ENCODE measurements at places on chromosomes 1 and 21. TPM values are rescaled to one million over a fixed set of nuclear protein-coding genes. Genes with fewer than 3 reads are reported as not detected.

DNA sequence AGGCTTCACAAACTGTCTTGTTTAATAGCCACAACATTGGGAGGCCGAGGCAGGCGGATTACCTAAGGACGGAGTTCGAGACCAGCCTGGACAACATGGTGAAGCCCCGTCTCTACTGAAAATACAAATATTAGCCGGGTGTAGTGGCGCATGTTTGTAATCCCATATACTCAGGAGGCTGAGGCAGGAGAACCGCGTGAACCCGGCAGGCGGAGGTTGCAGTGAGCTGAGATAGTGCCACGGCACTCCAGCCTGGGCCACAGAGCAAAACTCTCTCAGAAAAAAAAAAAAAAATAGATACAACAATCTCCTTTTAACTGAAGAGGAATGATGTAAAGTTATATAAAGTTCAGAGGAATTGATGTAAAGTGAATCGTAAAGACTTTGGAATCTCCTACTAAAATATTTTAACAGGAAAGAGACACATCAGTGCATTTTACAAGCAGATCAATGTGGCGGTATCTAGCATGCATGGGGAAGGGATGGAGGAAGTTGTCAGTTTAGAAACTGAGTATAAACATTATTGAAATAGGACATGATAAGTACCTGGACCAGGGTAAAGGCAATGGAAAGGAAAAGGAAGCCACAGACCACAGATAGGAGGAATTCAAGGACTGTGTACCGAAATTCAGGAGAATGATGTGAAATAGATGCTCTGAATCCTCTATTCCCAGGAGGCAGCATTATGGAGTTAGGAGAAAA is 41.5 kb downstream of the PTPRC start:
- H3K4me1 ChIP-seq: peaks cover 8% of the 10 kb centered on the region
- no peaks in the 10 kb centered on the region for H3K36me3 ChIP-seq
- H3K27me3 ChIP-seq: no peaks in the 10 kb centered on the region
- no peak overlapping the region for H3K27ac ChIP-seq

- no peaks in the 10 kb centered on the region for H3K27me3 ChIP-seq
- H3K4me1 ChIP-seq: peaks cover 7% of the 10 kb centered on the region
- peak; percentile 81 for DNase-seq
- H3K4me3 ChIP-seq: peak overlapping the region; percentile 42
- H3K27ac ChIP-seq: peak overlapping the region; percentile 69
These were observed 16.5 kb downstream of the ZNF697 start for GRCh38 chr1:119631433-119632102.

- no peak for DNase-seq
- H3K27ac ChIP-seq: no peak overlapping the region
- H3K27me3 ChIP-seq: no peaks in the 10 kb centered on the region
These were observed 12.9 kb downstream of the PIGM start for GRCh38 chr1:160018900-160019299.

- no peak overlapping the region for H3K27ac ChIP-seq
- no peaks in the 10 kb centered on the region for H3K27me3 ChIP-seq
- DNase-seq: no peak
- no peak overlapping the region for H3K4me3 ChIP-seq
These were observed 29.6 kb downstream of the GON4L start for GRCh38 chr1:155827450-155827849.

- H3K27me3 ChIP-seq: no peaks in the 10 kb centered on the region
- no peak overlapping the region for H3K4me3 ChIP-seq
These were observed 27.1 kb upstream of the HAO2 start for GRCh38 chr1:119341372-119341947.

- H3K27me3 ChIP-seq: no peaks in the 10 kb centered on the region
- no peak overlapping the region for H3K4me3 ChIP-seq
- DNase-seq: no peak
- H3K36me3 ChIP-seq: no peaks in the 10 kb centered on the region
These were observed 28.9 kb upstream of the DMRTB1 start for GRCh38 chr1:53430261-53430660.

DNA sequence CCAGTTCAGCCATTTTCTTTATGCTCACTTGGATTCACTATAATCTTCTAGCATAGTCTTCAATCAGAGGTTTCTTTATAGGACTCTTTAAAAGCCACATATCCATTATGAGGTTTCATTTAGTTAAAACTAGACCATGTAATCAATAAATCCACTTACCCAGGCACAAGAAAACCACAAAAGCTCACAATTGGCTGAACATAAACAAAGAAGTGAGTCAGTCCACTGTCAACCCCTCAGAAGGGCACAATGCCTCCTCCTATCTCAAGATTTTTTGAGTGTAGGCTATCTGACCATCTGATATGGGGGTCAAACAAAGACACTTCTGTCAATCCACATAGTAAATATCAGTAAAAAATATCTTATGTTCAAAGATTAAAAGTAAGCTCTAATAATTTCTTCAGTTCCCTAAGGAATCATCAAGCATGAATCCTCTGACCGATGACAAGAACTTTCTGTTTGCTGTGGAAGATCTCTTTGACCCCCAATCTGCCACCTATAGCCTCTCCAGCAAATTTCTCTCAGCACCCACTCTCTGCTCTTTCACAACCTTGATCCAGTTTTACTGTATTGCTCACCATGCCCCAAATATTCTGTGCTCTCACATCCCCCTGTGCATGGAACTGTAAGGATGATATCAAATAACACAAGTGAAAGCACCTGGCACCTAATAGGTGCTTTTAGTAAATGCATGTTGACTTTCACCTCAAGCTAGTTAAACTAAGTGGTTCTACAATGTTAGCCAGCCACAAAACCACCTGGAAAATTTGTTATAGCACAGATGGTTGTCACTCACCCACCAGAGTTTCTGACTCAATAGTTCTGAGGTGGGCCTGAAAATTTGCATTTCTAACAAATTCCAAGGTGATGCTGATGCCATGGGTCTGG is 16.7 kb downstream of the RAB3B start:
- no peaks in the 10 kb centered on the region for H3K36me3 ChIP-seq
- H3K27me3 ChIP-seq: no peaks in the 10 kb centered on the region
- H3K27ac ChIP-seq: no peak overlapping the region
- H3K4me1 ChIP-seq: no peaks in the 10 kb centered on the region
- H3K4me3 ChIP-seq: no peak overlapping the region

DNA sequence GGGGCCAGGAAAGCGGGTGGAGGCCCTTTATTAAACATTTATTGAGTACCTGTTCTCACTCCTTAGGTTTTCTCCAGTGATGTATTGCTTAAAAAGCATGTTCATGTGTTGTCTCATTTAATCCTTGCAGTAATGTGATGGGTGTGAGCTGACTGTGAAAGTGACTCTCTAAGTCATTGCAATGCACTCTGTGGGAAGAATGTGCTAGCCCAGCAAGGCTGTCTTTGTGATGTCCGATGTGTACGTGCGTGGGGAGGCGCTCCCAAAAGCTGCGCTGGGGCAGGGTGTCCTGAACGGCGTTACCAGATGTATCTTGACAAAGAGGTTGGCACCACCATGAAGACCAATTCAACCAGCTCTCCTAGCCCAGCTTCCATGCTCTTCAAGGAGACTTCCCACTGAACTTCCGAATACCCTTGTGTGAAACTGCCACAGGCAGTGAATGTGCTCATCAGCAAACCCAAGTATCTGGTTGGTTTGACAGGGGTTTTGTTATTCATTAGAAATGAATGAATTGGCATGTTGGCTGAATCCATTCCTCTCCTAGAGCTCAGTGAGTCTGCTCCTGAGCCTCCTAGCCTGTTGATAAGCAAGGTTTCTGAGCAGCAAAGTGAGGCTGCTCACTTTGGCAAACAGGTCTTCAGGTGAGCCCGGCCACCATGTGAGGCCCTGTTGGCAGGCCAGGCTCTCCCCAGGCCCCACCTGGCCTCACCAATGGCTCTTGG is 28.0 kb downstream of the NUAK2 start:
- DNase-seq: peak; percentile 17
- H3K27me3 ChIP-seq: no peaks in the 10 kb centered on the region
- H3K4me1 ChIP-seq: peaks cover 10% of the 10 kb centered on the region

- no peak for DNase-seq
- no peaks in the 10 kb centered on the region for H3K4me1 ChIP-seq
- no peaks in the 10 kb centered on the region for H3K27me3 ChIP-seq
- no peaks in the 10 kb centered on the region for H3K36me3 ChIP-seq
These were observed 6.7 kb upstream of the ADARB1 start for GRCh38 chr21:45067462-45068285.

DNA sequence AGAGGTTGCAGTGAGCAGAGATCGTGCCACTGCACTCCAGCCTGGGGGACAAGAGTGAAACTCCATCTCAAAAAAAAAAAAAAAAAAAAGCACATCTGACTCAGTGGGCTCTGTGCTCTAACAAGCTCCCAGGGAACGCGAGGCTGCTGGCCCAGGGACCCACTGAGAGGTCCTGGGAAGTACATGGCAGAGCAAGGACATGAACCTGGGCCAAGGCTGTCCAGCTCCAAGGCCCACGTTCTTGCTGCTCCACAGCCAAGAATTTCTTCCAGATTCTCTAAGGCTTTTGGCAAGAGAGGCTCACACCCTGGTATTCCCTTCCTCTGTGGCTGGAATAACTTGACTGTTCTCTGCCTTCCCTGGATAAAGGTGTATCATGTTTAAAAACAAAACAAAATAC is 15.4 kb upstream of the AGTRAP start:
- no peak overlapping the region for H3K4me3 ChIP-seq
- no peaks in the 10 kb centered on the region for H3K36me3 ChIP-seq
- H3K27me3 ChIP-seq: no peaks in the 10 kb centered on the region
- no peak for DNase-seq
- no peak overlapping the region for H3K27ac ChIP-seq

GRCh38 chr1:35717911-35718476 is 690 bp downstream of the C1orf216 start:
- no peaks in the 10 kb centered on the region for H3K36me3 ChIP-seq
- no peak overlapping the region for H3K27ac ChIP-seq
- peak overlapping the region; percentile 67 for H3K4me3 ChIP-seq
- DNase-seq: no peak

DNA sequence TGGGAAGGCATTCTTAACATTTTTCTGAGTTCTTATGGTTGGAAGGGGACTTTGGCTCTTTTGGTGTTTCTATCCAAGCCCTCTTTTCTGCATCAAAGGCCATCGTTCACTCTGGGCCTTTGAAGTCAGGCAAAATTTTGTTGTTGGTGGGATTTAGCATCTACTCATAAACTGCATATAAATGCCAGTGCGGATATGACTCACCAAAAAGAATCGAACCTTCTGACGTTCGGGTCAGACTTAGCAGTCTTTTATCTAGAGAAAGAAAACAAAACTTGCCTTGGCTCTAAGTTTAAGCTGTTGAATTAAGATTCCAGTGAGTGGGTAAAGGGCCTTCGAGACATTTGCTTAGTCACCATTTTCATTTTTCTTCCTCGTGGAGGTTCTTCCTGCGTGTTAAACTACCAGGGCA is 51.4 kb downstream of the EVA1C start:
- no peak for DNase-seq
- H3K27ac ChIP-seq: peak overlapping the region; percentile 28
- no peak overlapping the region for H3K4me3 ChIP-seq
- no peaks in the 10 kb centered on the region for H3K36me3 ChIP-seq

GRCh38 chr1:17831597-17831996 is 76.5 kb downstream of the ACTL8 start:
- H3K36me3 ChIP-seq: no peaks in the 10 kb centered on the region
- DNase-seq: no peak
- H3K27me3 ChIP-seq: no peaks in the 10 kb centered on the region
- no peak overlapping the region for H3K4me3 ChIP-seq
- H3K27ac ChIP-seq: no peak overlapping the region

- peaks cover 14% of the 10 kb centered on the region for H3K36me3 ChIP-seq
- H3K4me3 ChIP-seq: no peak overlapping the region
- no peaks in the 10 kb centered on the region for H3K27me3 ChIP-seq
These were observed 1.2 kb downstream of the MCM3AP start for GRCh38 chr21:46284077-46284644.

DNA sequence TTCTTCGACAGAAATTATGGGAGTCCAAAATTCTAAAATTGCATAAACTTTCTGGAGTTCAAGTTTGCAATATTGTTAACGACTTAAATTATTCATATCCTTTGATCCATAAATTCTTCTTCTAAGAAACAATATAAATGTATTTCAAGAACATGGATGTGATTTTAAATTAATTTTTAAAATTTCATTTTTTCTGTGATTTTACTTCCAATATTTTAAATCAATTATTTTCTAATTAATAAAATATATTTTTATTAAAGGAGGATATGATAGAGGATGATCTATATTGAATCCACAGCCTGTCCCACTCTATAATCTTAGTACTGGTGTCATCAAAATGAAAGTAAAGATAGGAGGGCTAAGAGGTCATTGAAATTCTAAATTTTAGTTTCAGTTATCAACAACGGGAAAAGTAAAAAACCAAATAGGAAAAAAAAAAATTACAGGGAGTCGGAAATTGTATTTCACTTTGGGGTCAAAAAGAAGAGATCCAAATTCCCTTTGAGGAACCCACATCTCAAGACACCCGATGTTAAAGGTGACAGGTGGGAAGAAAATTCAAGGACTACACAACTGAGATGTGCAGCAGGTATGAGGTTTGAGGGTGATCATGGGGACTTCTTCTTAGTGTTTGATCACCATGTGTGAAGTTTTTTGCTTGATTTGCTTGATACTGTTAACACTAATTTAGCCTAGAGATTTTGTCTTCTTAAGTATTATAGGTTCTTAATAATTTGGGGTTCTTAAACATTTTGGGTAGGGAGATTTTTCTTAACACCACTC is 154.8 kb upstream of the RGS18 start:
- no peaks in the 10 kb centered on the region for H3K36me3 ChIP-seq
- H3K27me3 ChIP-seq: no peaks in the 10 kb centered on the region
- DNase-seq: no peak
- H3K4me3 ChIP-seq: no peak overlapping the region
- no peaks in the 10 kb centered on the region for H3K4me1 ChIP-seq
- no peak overlapping the region for H3K27ac ChIP-seq

DNA sequence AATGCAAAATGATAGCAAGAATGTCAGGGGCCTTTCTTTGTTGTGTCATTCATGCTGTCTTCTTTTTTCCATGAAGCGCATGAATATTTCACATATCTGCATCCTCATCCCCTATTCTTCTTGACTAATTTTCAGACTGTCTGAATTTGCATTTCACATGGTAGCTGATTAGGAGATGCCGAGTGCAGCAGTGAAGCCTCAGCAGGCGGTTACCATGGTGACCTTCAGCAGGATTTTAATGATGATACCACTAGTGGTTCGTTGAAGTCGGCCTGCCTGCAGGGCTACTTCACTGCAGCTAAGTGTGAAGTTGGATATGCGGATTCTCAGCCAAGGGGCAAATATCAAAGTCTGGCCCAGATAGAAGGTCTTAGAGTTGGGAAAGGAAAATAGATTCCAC is 141.8 kb downstream of the NEK7 start:
- H3K4me1 ChIP-seq: no peaks in the 10 kb centered on the region
- H3K27me3 ChIP-seq: no peaks in the 10 kb centered on the region
- DNase-seq: no peak
- no peaks in the 10 kb centered on the region for H3K36me3 ChIP-seq
- H3K27ac ChIP-seq: no peak overlapping the region

C1orf210 gene
- 17.2 TPM for total RNA-seq

ITGB2 gene
- total RNA-seq: 5.6 TPM

F11R gene
- total RNA-seq: 50.7 TPM

CELA3A gene
- total RNA-seq: 33,899 TPM

LMNA gene
- 72.1 TPM for total RNA-seq

B3GALT2 gene
- 0.32 TPM for total RNA-seq

Measured in pancreas (tissue), 10 donors.